ENCODE measurements at places on chromosomes 4 and X.

- no peak for DNase-seq
These were observed 22.7 kb downstream of the RASGEF1B start for GRCh38 chr4:81449015-81449414.

- DNase-seq: no peak
These were observed 117.6 kb upstream of the PCDH18 start for GRCh38 chr4:137649711-137650450.

- DNase-seq: no peak
These were observed 6.6 kb downstream of the TIMM17B start for GRCh38 chrX:48890934-48891401.

DNA sequence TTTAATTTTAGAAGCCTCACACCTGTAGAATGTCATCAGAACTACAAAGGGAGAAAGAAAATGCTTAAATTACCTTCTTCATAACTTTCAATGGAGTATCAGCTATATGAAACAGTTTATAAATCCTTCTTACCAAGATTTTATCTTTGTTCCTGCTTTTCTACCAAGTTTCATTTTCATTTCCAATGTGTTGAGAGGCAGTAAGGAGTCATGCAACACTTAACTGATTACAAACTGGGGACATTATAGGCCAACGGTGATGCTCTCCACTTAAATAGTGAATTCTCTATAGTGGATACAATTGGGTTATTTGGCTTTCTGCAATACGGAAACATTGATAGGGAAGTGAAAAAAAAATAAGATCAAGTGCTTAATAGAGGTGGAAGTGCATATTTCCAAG lies 145.2 kb upstream of the FTHL17 start:
- no peak for DNase-seq

DNA sequence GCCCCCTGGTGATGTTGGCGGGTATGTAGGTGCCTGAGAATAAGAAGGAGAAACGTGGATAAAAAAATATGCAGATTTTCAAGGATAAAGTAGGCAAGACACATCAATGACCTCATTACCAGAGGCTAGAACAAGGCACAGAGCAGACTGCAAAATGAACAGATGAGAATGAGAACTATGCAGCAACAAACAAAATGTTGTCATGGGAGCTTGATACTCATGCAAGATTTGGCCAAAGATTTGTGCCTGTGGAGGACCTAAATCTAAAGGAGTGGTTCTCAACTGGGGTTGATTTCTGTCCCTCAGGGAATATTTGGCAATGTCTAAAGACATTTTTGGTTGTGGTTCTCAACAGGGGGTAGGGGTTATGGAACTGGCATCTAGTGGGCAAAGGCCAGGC lies 177.3 kb downstream of the FRMPD4 start:
- DNase-seq: no peak

DNA sequence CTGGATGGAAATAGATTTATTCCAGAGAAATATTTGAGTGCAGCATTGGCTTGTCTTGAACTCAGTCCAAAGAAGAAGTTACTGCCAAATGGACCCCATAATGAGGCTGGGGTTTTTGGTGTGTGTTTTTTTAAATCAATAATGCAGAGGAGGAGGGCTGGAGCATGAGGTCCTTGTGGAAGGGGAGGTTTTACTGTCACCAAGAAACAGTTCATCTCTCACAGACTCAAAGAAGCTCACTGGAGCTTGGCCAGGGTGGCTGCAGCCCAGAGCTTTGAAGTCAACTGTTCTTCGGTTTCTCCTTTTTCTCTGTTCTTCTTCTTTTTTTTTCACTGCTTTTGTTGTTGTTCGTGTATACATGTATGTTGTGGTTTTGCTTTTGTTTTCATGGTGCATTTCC lies 377.7 kb downstream of the FBXW7 start:
- no peak for DNase-seq
